ENCODE measurements at places on chromosomes 3 and 15.

DNA sequence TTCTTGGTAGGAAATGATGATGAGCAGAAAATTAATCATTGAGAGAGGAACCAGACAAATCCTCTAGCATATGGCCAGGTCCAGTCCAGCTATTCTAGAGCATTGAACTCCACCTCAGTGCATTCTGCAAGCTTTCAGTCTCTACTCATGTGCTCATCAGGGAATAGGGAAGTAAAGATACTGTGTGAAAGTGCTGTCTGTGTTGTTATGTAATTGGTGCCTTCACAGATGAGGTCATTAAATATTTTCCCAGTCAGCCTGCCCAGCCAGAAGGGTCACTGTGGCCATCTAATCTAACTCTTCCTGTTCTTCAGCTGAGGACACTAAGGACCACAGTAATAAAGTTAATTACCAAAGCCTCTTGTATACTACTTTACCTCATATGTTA is 28.2 kb downstream of the C3orf62 start:
- DNase-seq: no peak

DNA sequence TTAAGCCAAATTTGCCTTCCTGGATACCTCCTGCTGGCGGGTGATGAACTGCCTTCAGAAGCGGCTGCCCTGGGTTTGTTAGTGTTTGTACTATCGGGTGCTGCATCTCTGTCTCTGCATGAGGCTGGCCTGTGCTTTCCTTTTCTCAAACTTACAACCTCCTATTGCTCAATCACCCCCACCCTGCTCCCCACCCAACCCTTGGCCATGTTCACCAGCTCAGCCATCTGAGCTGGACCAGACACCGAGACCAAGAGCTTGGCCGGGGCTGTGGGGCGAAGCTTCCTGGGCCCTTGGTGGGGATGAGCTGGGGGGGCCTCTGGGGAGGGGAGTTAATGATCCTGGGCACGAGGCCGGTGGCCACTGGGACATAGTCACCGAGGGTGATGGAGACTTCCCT is 16.8 kb upstream of the FBLN2 start:
- no peak for DNase-seq

DNA sequence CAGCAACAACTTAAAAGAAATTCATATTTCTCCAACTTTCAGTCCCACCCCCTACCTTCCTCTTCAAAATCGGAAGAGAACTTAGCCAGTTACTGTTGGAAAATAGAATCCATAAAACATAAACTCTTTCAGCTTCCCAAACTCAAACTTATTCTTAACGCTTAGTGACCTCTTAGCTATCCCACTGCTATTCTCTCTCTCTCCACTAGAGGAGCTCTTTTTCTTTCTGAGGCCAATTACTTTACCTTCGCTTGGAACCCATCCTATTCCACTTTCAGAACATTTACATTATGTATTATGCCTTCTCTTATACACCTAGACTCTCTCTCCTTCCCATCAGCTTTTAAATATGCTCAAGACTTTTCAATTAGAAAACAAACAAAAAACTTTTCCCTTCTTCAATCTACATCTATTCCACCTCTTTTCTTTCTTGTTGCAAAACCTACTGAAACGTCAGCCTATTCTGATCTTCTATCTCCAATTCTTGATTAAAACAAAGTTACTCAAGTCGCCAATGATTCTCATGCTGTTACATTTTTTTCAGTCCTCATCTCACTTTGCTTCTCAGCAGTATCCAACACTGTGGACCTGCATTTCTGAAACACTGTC is 13.4 kb upstream of the GHSR start:
- DNase-seq: no peak

- no peak for DNase-seq
Observed at GRCh38 chr3:140164922-140165590, 230.1 kb downstream of the CLSTN2 start.

DNA sequence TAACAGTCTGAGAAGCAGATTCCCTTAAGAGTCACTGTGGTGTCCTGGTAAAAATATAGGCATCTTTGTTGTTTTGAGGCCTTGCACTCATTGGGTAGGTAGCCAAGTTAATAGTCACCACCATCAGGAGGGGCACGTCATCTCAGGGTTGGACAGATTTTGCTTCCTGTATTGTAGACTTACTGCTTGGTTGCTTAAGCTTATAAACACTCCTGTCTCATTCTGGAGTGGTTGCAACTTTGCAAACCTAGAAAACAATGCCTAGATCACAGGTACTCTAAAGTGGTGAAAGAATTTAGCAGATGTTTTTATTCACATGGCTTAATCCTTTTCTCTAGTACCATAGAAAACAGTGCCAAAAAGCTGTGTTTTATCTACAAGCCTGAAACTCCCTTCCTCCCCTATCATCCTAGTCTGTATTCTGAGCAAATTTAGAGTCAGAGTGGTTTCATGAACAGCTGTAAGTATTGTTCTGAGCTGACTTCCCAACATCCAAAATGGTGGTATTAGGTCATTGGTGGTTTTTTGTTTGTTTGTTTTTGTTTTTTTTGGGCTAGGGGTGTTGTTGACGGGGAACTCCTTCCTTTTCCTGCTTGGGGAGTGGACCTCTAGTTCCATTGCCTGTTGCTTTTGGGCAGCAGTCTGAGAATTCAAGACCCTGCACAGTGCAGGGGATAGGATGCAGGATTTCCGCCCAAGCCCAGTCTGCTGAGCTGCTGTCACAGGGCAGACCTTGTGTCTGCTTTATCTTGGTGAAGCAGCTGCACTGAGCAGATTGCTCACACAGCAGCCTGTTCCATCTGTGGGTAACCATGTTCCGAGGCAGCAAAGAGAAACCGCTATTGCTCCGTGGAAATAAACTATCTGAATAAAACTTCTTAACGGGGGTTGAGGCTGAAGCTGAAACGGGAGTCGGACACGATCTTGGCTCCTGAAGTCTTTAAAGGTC is 202.0 kb downstream of the AKAP13 start:
- peak; percentile 74 for DNase-seq

DNA sequence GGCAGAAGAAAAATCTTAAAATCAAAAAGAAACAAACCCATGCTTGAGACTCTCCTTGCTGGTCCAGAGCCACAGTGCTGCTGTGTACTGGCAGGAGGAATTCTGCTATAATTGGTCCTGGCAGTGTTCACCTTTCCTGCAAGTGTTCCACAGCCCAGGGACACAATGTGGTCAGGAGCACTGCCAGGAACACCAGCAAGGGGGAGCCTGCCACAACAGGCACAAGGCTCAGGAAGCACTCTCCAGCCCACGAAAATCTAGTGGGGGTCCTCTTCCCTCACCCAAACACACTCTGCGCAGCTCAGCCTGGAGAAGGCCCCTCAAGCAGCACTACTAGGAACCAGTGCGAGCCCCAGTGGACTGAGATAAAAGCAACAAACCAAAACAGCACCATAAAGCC is 92.9 kb downstream of the UBE3A start:
- DNase-seq: peak; percentile 43

- no peak for DNase-seq
Observed at GRCh38 chr3:167776066-167776685, 40.7 kb downstream of the SERPINI1 start.

- DNase-seq: peak; percentile 12
Observed at GRCh38 chr3:37686220-37686619, 175.5 kb upstream of the CTDSPL start.

GRCh38 chr3:72694398-72694797 is 153.8 kb downstream of the SHQ1 start:
- DNase-seq: no peak

DNA sequence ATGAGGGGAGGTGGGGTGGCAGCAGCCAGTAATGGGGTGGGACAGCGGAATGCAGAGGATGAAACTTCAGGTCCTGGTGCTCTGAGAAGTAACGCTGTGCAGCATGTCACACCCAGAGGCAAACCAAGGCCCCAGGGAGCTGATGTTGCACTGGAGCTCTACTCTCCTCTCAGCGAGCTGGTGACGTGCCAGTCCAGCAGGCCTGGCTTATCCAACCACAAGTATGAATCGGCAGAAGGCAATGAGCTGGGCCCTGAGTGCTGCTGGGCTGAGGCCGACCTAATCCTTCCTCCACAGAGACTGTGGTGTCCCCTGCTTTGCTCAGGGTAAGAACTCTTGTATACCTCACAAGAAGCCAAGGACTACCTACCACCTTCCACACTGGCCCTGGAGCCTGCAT is 30.5 kb downstream of the CD86 start:
- DNase-seq: no peak

GRCh38 chr15:27464941-27465612 is 494.1 kb downstream of the GABRG3 start:
- DNase-seq: no peak

GRCh38 chr15:99487337-99487730 is 78.5 kb upstream of the MEF2A start:
- DNase-seq: no peak

GRCh38 chr3:107524841-107525643 is 2.3 kb downstream of the BBX start:
- DNase-seq: peak; percentile 55

DNA sequence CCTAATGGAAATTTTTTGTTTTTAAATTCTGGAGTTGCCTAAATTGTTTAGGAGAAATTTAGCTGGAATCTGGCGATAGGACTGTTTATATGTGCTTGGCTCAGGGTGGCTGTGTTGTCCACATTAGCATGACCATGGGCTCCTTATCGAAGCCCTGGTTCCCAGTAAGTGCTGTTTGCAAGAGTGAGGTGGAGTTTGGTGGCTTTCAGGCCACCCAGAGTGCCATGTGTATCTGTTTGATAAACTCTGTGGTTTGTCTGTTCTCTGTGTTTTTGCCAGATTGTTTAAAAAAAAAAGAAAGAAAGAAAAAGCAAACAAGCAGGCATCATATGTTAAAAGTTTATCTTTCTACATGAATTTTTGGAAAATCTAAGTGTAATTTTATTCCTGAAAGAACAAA is 51.5 kb downstream of the PLCL2 start:
- no peak for DNase-seq

GRCh38 chr3:79040701-79041100 is 727.1 kb downstream of the ROBO1 start:
- DNase-seq: no peak

DNA sequence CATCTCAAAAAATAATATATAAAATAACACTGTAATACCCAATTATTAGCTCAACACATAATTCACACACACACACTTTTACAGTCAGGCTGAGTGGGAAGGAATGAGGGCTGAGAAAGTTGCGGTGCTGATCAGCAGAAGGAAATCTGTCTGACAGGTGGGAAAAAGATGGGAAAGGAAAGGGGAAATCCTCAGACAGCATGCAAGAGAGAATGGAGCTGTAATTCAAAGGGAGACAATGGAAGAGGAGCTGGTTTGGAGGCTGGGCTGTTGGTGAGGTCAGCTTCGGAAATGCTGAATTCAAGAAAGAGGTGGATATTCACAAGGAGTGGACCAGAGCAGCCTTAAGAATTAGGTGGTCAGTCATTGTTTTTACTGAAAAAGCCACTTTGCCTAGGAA is 121.6 kb upstream of the LMOD3 start:
- peak; percentile 16 for DNase-seq

DNA sequence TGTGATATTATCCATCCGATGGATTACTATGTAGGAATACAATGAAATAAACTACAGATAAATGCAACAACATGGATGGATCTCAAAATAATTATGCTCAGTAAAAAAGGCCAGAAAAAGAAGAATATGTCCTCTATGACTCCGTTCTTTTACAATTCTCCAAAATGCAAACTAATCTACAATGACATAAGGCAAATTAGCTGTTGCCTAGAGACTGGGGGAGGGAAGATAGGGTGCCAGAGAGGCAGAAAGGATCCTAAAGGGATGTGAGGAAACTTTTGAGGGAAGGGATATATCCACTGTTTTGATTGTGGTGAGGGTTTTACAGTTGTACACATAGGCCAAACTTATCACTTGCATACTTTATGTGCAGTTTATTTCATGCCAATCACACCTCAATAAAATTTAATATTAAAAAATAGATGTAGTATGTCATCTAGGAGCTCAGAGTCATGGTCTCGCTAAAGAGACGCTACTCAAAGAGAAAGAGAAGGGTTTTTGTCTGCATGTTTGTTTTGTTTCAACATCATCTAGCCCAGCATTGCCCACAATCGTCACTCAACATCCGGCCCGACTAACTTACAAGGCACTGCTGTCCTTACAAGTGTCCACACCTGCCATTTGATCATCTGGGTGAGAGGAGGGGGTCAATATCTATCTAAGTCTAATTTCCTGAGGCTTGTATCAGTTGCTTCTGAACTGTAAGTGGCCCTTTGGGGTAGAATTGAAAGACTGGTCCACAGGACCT is 29.5 kb downstream of the HES1 start:
- no peak for DNase-seq

DNA sequence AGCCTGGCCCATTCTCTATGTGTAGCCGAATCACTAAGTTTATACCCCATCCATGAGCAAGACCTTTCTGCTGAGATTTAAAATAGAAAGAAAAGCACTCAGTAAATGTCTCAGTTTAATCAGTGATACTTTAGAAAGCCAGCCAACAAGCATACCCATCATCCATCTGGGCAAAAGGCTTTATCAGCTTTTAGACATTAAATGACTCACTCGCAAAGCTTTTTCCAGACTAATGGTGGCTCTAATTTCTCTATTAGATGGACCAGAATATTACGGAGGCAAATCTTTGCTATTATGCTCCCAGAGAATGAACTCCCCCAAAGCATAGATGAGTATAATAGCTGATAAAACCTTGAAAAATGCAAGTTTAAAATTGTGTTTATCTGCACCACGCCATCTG is 727.8 kb downstream of the GBE1 start:
- DNase-seq: no peak

GRCh38 chr3:36317915-36318314 is 62.4 kb upstream of the STAC start:
- no peak for DNase-seq
